ENCODE measurements at places on chromosomes 6 and 20.

- peak; percentile 89 for ATAC-seq
Observed at GRCh38 chr20:48538058-48538825, 289.6 kb downstream of the PREX1 start.

GRCh38 chr20:5463007-5463686, 146.4 kb upstream of the PROKR2 start:
- ATAC-seq, result no peak

DNA sequence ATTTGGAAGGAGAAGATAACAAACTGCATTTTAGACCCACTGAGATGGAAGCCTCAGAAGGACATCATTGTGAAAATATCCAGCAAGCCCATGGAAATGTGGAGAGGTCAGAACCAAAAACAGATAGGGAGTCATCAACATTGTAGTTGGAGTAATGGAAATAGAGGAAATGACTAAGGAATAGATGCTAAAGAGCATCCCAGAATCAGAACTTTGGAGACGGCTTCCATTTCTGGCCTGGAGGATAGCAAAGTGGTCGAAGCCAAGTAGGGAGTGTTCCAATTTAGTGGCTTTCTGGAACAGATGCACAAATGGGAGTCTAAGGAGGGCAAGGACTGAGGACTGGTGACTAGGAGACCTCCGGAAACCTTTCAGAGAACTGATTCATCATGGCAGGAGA, 3.6 kb downstream of the BEND6 start:
- no peak for ATAC-seq

- ATAC-seq, result no peak
Observed at GRCh38 chr6:43873806-43874714, 104.0 kb downstream of the VEGFA start.

GRCh38 chr6:46815130-46815529, 21.9 kb downstream of the MEP1A start:
- ATAC-seq, result no peak

DNA sequence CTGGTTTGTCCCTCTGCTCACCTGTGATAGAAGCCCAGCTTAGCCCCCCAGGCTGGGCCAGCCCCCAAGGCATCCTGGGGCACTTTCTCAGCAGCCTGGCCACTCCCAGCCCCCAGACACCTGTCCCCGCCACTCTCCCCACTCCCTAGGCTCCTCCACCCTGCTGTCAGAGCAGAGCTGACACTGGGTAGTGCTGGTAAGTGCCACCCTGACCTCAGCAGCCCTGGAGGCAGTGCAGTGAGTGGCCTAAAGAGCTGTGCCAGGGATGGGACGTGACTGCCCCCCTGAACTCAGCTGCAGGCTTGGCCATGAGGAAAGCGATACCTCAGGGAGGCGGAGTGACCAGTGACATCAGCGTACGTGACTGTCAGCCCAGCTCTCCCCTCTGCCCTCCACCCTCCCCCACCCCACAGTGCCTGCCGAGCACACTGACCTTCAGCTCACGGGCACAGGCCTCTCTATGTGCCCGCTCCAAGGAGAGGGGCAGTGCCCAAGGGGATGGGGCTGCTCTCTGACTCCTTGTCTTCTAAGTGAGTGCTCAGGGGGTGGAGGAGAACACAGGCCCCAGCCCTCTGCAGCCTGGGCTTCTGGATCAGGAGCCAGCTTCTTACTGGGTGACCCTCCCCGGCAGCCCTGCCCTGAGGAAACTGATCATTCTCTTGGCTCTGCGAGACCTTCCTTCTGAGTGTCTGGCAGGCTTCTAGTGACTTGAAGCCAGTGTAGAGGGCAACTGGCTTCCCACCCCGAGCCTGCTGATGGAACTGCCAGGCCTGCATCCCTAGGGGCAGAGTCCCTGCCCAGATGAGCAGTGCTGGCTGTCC, 172.7 kb downstream of the MRPL14 start:
- no peak for ATAC-seq

DNA sequence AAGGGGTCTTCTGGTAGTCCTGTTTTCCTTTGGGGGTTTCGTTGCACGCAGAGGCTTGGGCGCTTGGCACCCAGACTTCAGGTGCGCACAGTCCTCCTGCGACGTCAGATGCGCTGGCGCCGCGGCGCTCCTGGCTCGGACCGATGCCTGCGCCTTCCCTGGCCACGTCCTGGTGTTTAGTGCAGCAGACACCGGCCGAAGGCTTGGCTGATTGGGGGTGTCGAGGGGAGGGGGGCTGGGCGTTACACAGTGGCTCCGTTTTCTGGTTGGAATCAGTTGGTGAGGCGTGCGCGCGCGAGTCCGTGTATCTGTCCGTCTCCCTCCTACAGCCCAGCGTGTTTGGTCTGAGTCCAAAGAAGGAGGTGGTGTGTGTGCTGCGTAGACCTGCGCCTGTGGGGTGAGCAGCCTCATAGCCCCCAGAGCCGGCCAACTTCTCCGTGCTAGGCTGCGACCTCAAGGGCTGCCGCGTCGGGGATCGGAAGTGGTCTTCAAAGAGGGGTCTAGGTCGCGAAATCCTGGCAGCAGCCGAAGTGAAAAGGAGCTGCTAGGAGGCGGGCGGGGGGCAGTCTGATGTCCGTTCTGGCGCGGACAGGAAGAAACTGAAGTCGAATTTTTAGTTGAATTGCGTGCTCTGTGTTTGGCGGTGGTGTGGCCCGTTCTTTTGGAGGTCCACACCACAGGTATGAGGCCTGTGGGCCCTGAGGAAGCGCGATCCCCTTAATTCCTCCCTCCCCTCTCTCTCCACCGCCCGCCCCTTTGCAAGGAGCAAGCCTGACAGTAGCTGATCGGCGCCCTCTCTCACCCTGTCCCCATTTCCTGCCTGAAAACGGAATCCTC, 1.5 kb downstream of the SYNDIG1 start:
- ATAC-seq, result no peak

DNA sequence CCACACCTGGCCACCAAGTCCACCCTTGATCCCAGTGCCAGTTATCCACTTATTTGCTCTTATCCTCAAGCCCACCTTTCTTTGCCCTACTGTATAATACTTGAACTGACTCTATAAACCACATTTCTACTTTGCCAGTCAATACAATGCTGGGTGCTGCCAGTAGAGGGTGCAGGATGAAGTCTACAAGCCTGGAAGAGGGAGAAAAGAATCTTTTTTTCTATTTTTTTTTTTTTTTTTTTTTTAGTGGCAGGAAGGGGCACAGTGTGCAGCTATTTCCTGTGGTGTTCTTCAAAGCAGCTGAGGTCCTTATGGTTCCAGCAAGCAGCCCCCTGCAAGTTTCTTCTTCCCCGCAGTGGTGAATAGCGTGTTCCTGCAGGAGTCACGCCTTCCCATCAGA, 22.2 kb upstream of the GABRR1 start:
- ATAC-seq, result no peak

DNA sequence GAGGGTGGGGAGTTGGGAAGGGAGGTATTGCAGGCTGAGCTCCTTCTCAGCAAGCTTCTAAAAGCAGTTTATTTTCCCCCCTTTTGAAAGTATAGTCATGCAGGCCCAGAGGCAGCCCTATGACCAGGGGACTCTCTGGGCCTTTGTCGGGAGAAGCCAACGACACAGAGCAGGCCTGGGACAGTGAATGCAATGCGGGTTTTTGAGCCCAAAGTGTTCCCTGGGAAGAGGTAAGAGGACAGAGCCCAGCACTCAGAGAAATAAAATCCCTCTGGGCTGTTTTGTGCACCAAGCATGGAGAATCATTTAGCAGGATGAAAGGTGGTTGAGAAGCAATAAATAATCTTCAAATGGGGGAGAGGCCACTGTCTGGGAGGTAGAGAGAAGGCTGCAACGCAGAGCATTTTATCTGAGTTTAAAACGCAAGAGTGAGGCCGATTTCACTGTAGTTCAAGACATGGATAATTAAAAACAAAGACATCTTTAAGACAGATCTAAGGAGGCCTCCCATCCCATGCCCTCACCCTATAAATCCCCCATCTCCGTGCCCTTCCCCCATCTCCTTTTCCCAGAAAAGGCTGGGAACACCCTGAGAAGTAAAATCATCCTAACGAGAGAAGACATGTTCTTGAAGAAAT, 237.5 kb downstream of the CDC5L start:
- no peak for ATAC-seq

DNA sequence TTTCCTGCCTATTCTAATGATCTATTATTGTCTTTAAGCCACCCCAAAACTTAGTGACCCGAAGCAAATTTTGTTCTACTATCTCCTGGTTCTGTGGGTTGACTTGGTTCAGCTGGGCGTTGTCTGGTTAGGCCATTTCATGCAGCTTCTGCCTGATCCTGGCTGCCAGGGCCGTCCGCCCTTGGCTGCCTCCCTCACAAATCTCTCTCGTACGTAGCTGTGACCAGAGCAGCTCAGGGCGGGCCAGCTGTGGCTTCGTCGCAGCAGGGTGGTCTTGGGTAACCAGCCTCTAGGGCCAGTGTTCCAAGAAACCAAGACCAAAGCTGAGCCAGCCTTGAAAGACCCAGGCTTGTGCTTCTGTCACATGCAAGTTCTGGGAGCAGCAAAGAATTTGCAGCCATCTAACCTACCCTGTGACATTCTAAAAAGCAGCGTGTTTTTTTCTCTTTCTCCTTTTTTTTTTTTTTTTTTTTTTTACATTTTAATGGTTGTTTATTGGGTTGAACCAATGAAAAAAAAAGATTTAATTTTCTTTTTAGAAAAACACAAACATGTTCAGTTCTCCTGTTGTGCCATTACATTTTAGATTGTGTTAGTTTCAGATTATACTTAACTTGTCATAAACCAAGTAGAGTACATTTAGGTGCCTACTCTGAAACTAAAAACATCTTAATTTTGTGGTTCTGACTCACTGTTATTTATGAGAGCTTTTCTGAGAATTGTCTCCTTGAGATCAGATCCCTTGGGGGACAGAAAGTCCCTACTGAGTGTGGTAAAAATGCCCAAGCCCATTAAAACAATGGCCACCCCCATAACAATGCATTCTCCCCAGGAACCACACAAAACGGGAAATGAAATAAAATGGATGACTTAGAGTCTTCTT, 83.9 kb downstream of the ZDHHC14 start:
- no peak for ATAC-seq

GRCh38 chr20:5184684-5185083, 57.9 kb downstream of the CDS2 start:
- no peak for ATAC-seq

- no peak for ATAC-seq
Observed at GRCh38 chr20:41125530-41126457, 11.5 kb upstream of the PLCG1 start.

- no peak for ATAC-seq
Observed at GRCh38 chr6:154352898-154353585, 3.6 kb downstream of the IPCEF1 start.

DNA sequence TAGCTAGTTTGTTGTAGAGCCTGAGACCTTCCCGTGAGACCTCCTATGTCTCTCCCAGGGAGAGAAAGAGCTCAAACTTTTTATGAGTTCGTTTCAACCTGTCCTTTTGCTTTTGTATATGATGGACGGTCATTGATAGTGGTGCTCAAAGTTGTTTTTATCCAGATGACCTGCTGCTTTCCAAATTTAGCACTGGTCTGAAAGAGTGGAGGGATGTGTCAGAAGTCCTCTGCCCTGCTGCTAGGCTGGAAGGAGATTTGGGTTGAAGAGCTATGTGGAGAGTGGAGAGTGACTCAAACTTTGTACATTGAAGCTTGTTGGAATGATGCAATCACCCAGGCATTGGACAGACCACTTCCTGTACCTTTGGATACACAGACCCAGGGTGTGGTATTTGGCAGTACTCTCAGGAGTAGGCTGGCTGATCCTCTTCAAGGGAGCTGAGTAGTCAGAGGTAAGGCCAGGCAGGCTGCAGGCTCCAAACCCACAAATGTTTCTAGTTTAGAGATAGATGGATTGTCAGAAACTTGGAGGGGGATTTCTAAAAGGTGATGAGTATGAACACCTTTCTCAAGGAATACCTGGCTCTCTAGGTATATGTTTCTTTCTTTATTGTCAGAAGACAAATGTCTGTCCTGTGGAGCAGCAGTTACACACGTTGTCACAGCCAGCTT, 49.4 kb upstream of the RREB1 start:
- ATAC-seq, result peak; percentile 91

DNA sequence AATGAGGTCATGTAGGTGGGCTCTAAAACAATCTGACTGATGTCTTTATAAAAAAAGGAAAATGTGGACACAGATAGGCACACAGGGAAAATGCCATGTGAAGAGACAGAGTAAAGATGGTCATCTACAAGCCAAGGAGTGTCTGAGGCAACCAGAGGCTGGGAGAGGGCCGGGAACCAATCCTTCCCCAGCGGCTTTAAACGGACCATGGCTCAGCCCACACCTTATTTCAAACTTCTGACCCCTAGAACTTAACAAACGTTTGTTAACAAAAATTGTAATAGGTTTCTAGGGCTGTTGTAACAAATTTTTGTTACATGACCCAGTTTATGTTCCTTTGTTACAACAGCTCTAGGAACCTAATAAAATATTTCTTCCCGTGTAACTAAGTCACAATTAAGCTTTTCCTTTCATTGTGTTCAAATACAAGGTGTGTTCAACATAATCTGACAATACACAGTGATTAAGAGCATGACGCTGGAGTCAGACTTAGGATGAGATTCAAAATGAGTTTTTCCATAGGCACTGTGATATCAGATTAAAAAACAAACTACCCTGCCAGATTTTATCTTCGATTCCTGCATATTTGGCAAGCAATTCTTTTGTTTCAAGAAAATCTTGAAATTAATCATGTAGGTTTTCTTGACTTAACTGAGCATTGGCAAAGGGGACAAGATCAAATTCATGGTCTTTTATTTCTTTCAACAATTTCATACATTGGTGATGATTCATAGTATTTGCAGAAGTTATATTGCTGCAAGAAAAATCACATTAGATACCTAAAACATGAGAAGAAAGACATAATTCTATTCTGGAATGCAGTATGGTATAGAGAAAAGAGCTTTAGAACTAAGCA, 169.5 kb upstream of the RIPOR2 start:
- ATAC-seq, result peak; percentile 81

DNA sequence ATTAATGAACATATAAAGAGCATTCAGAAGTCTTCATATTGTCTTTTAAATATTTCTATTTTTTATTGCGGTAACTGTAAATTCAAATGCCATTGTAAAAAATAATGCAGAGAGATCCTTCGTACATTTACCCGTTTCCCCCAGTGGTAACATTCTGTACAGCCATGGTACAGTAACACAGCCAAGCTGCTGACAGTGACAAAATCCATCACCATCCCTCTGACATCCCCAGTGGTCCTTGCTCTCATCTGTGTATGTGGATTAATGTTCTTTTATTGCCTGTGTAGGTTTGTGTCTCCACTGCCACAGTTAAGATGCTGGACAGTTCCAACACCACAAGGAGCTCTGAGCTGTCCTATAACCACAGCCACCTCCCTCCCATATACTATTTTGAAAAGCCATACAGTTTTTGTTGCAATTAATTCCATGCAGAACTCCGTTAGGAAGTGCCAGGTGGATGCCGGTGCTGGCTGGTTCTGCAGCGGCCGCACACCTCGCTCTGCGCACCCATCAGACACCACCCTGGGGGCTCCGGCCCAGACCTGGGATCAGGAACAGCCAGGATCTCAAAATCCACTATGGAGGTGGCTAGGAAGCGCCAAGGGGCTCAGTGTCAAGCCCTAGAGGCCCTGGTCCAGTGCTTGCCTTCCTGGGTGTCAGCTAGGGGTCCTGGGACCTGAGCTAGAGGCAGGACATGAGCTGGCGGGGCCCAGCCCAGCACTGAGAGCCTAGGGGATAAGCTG, 93.1 kb upstream of the PMEPA1 start:
- no peak for ATAC-seq

- no peak for ATAC-seq
Observed at GRCh38 chr6:22636452-22636851, 67.1 kb downstream of the HDGFL1 start.

GRCh38 chr20:64212755-64213154, 42.8 kb upstream of the PCMTD2 start:
- peak; percentile 33 for ATAC-seq

GRCh38 chr20:34215711-34216381, 25.4 kb upstream of the ASIP start:
- peak; percentile 98 for ATAC-seq
